ENCODE measurements at places on chromosomes 11 and 22. TPM values are rescaled to one million over a fixed set of nuclear protein-coding genes. Genes with fewer than 3 reads are reported as not detected.

- no peak for DNase-seq
Observed at GRCh38 chr11:87223816-87224215, 186.1 kb downstream of the TMEM135 start.

- no peak for DNase-seq
Observed at GRCh38 chr22:17827466-17827865, 53.2 kb upstream of the BID start.

GRCh38 chr22:43053176-43053575 lies 36.0 kb downstream of the TTLL1 start:
- no peak for DNase-seq

DNA sequence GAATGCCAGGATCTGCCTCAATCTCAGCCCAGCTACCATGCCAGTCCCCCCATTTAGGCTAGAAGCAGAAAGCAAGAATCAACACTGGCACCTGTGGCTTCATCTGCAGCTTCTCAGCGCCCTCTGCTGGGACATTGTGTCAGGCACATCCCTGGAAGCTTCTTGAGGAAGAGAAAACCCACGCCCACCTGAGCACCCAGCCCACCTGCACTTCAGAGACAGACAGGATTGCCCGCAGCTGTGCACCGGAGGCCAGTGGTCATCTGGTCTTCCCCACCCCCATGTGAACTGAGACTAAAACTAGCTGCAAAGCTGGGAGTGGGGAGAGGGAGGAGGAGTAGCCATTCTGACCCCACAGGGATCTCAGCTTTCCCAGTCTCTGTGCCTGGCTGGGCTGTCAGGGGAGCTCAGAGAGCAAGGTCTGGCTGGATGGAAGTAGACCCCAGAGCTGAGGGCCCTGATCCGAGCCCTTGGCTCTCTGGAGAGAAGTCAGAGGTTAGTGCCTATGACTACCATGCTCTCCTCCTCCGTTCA lies 66.8 kb downstream of the FEZ1 start:
- DNase-seq, result peak; percentile 40

- DNase-seq, result no peak
Observed at GRCh38 chr11:20656901-20657300, 12.5 kb upstream of the NELL1 start.

- DNase-seq, result no peak
Observed at GRCh38 chr11:63443714-63444113, 47.3 kb downstream of the PLAAT5 start.

- peak; percentile 22 for DNase-seq
Observed at GRCh38 chr11:38448284-38448683, 1850.2 kb upstream of the RAG2 start.

The CRYBB3 gene
- not detected for polyA plus RNA-seq

- no peak for DNase-seq
Observed at GRCh38 chr22:23684561-23685031, 6.2 kb upstream of the RGL4 start.

- no peak for DNase-seq
Observed at GRCh38 chr11:65401073-65401802, 14.8 kb downstream of the FRMD8 start.

The MED19 gene
- 19.8 TPM for polyA plus RNA-seq

GRCh38 chr22:27804470-27805297 lies 3.1 kb upstream of the MN1 start:
- DNase-seq, result peak; percentile 82

DNA sequence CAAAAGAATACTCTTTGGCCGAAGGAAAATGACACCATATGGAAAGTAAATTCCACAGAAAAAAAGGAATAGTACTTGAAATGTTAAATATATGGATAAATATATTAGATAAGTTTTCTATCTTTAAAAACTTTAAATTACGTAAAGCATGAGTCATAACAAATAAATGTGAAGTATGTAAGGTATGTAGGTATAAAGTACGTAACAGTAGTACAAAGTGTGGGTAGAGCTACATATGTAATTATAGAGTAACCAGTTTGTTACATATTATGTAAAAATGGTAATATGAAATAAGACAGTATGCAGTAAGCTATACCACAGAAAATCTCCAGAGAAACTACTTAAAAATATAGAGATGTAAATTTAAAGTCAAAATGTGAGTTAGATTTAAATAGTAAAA lies 582.3 kb upstream of the CHORDC1 start:
- DNase-seq, result no peak

DNA sequence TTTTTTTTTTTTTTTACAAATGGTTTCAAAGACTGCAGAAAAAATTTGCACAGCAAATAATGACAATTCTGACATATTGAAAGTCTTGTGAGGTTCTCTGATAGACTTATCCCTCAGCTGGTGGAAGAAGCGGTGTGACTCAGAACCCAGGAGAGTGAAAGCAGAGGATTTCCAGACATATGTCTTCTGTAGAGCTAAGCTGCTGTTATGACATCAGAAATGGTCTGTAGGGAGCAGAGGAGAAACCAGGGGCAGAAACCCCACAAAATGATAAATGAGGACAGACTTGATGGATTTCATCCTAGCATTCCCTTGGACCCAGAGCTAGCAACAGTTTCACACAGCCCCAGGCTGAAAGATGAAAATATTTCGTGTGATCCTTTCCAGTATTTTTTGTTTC lies 582.6 kb downstream of the METTL15 start:
- no peak for DNase-seq

DNA sequence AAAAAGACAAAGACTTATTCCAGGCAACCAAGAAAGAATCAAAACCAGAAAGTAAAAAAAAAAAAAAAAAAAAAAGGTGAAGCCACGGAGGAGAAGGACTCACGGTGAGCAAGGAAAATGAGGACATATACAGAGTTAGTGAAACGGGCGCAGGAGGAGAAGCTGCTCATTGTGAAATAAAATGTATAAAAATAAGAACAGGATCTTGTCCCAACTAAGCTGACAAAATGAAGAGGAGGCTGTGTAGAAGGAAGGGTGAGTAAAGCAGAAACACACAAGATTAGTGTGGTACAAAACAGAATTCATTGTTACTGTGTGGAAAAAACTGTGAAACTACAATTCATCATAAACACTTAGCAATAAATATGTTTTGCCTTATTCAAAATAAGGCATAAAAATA lies 7.6 kb downstream of the IL17REL start:
- DNase-seq, result no peak

DNA sequence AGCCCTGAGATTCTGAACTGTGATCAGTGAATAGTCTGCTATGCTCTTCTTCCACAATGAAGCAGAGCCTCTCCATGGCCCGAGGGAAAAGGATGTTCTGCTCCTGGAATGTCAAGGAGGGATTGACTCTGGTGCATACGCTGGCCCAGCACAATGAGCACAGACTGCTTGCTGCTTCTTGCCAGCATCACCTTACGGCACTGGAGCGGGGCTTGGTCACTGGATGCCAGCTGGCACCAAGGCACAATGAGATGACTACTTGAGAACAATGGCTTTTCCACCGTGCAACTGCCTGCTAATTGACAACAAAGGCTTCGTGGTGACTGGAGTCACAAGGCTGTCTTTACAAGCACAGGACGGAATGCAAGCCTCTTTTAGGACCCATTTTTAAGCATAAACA lies 139.2 kb downstream of the DSCAML1 start:
- no peak for DNase-seq

- DNase-seq, result no peak
Observed at GRCh38 chr11:126181939-126182730, 29.3 kb downstream of the RPUSD4 start.

The OR51I2 gene
- polyA plus RNA-seq, result not detected

GRCh38 chr11:76977791-76978190 lies 56.4 kb upstream of the B3GNT6 start:
- DNase-seq, result no peak

The GGT5 gene
- 41.6 TPM for polyA plus RNA-seq

DNA sequence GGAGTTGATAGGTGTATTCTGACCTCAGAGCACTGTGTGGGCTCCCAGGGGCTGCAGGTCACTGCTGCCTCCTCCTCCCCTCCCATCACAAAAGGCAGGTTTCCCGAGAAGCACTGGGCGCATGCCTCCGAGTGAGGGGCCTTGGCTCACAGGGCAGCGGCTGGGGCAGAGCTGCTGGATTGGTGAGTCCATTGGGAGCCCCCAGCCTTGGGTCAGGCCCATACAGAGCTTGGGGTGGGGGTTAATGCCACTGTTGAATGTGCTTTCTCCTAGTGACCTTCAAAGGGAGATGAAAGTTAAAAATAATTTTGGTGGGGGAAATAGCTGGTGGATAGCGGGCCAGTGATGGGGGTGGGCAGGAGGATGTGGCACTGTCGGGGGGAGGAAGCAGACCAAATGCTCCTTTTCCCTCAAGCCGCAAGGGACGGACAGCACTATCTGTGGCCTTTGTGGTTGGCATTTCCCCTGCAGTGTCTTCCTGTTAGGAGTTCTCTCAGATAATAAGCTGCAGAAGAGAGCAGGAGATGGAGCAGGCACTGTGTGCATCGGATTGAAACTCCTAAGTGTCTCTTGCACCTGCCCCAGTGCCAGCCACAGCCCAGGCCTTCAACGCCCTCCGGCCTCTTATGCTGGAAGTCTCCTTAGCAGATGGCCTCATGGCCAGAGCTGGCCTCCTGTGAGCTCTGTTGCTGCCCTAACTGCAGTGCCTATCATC lies 3.2 kb downstream of the TUBA8 start:
- DNase-seq, result no peak

The SAA4 gene
- not detected for polyA plus RNA-seq

The C11orf97 gene
- not detected for polyA plus RNA-seq

DNA sequence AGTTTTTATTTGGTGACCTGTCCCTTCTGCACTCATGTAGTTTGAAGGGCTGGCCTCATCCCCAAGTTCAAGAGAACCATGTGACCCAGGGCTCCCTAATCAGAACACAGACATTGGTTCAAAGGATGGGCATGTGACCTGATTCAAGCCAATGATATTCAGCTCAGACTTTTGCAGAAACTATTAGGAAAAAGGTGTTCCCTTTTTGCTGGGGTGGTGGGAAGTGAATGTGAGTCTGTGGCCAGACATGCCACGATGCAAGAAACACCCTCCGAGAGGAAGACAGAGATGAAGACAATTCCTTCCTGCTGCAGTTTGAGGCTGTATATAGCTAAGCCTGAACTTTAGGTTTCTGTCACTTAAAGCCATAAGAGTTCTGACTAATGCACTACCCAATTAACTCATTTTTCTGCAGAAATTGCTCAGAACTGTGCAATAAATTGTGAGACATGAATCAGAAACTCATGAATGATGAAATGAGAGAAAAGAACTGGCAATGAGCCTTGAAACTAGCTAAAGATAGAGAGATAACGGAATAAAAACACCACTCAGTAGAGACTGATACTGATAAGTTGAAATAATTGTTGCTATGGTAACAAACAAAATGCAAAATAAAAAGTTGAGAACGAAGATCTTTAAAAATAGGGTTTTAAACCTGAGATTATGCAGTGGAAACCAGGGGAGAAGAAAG lies 9.2 kb upstream of the MAPK1 start:
- DNase-seq, result no peak

GRCh38 chr11:118287006-118287405 lies 17.5 kb upstream of the CD3E start:
- no peak for DNase-seq

- DNase-seq, result no peak
Observed at GRCh38 chr11:76803811-76804600, 20.9 kb downstream of the TSKU start.

The UBQLNL gene
- polyA plus RNA-seq, result 0.03 TPM

- no peak for DNase-seq
Observed at GRCh38 chr22:27801202-27801615, 347 bp downstream of the MN1 start.

GRCh38 chr22:41488076-41488475 lies 19.2 kb downstream of the ACO2 start:
- DNase-seq, result no peak

- DNase-seq, result peak; percentile 18
Observed at GRCh38 chr11:398826-399225, 4.8 kb downstream of the PKP3 start.

DNA sequence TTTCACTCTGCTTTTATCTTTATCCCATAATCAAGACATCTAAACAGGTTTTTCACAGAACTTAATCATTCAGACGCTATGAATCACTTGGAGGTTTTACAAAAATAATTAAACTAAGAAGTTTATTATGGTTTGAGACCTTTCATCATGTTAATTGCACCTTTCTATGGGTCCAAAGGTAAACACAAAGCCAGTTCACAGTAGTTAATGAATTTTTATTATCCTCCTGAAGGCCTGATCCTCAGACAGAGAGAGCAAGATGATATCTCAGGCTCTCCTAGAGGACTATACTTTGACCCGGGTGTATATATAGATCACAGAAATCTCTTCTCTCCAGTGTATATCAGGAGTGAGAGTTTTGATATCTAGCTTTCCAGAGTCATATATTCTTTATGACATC lies 1044.3 kb upstream of the RAG2 start:
- DNase-seq, result no peak

DNA sequence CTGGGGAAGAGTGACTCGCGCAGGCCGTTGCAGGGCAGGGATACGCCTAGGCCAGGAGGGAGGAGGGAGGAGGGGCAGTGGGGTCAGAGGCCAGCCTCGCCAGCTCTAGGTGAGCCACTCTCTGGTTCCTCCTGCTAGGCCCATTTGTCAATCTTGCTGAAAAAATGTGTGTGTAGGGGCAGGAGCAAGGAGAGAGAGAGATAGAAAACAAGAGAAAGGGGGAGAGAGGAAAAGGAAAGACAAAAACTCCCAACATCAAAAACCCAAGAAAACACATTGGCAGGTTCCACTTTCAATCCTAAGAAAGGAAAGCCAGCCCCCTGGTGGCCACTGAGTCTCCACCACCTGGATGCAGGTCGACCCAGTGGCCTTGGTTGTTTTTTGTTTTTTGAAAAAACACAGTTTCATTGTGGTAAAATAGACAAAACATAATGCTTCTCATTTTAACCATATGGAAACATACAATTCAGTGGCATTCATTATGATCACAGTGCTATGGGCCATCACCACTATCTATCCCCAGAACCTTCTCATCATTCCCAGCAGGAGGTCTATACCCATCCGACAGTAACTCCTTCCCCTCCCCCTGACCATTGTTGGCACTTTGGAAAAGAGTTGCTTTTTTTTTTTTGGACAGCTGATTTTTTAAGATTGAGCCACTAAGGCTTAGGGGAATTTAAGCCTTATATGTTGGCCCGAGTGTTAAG lies 10.9 kb downstream of the OMP start:
- DNase-seq, result peak; percentile 5

GRCh38 chr11:130181295-130182272 lies 22.0 kb downstream of the ST14 start:
- peak; percentile 45 for DNase-seq

The AIFM3 gene
- 0.69 TPM for polyA plus RNA-seq

The PARVG gene
- 2.6 TPM for polyA plus RNA-seq

The IGSF22 gene
- polyA plus RNA-seq, result 0.50 TPM

- DNase-seq, result peak; percentile 40
Observed at GRCh38 chr22:30390974-30391691, 3.9 kb upstream of the RNF215 start.

- no peak for DNase-seq
Observed at GRCh38 chr11:63663809-63664208, 7.4 kb downstream of the ATL3 start.

Data from heart left ventricle (tissue), 16 donors.